ENCODE measurements at places on chromosomes 13 and 19.
A peak's percentile ranks its signal among the peaks of the same experiment; 100 is the strongest.

GRCh38 chr19:16379521-16380313, 55.1 kb downstream of the KLF2 start:
- DNase-seq, result no peak

GRCh38 chr13:29791997-29792780, 58.2 kb downstream of the UBL3 start:
- DNase-seq, result no peak

- no peak for DNase-seq
Measured at GRCh38 chr13:20125783-20126165, 35.1 kb downstream of the GJA3 start.

DNA sequence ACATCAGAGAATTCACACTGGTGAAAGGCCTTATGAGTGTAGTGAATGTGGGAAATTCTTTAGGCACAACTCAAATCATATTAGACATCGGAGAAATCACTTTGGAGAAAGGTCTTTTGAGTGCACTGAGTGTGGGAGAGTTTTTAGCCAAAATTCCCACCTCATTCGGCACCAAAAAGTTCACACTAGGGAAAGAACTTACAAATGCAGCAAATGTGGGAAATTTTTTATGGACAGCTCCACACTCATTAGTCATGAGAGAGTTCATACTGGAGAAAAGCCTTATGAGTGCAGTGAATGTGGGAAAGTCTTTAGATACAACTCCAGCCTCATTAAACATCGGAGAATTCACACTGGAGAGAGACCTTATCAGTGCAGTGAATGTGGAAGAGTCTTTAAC, 10.1 kb downstream of the ZNF17 start:
- DNase-seq, result no peak

- DNase-seq, result peak; percentile 97
Measured at GRCh38 chr19:33176670-33177416, 17.3 kb upstream of the LRP3 start.

GRCh38 chr19:17860331-17860992, 752 bp downstream of the RPL18A start:
- no peak for DNase-seq

DNA sequence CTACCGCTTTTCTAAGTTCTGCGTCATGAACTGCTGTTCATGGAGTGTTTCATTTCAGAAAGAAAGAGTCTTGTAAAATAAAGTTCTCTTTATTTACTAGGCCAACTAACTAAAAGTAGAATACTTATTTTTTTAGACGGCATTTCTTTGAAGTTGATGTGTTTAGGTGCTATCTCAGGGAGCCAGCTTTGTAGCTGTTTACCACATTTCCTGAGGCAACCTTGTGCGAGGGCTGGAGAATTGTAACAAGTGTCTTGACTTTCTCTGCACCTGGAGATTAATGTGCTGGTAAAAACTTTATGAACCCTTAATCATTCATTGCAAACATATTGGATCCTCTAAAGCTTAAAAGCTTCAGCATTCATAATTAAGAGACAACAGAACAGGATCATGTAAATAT, 229.3 kb downstream of the GPC6 start:
- DNase-seq, result no peak

DNA sequence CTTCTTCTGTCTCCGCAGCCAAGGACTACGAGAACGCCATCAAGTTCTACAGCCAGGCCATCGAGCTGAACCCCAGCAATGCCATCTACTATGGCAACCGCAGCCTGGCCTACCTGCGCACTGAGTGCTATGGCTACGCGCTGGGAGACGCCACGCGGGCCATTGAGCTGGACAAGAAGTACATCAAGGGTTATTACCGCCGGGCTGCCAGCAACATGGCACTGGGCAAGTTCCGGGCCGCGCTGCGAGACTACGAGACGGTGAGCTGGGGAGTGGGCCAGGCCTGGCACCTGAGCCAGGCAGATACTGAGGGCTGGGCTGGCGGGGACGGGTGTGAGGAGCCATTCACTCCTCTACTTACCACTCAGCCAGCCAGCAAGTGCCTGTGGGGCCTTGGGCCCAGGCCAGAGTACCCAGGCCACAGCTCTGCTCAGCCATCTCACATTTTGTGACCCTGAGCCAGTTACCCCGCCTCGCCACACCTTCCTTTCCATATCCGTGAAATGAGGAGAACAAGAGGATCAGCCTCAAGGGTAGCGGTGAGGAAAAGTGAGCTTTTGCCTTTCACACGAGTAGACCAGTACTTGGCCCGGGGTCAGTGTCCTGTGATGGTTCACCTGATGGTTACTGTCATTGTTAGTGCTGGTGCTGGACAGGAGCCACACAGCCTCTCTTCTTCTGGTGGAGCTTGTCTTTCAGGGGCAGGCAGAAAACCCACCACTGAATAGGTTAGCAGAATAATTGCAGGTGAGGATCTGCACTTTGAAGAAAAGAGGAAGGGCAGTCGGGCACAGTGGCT, 7.0 kb downstream of the PPP5C start:
- no peak for DNase-seq

DNA sequence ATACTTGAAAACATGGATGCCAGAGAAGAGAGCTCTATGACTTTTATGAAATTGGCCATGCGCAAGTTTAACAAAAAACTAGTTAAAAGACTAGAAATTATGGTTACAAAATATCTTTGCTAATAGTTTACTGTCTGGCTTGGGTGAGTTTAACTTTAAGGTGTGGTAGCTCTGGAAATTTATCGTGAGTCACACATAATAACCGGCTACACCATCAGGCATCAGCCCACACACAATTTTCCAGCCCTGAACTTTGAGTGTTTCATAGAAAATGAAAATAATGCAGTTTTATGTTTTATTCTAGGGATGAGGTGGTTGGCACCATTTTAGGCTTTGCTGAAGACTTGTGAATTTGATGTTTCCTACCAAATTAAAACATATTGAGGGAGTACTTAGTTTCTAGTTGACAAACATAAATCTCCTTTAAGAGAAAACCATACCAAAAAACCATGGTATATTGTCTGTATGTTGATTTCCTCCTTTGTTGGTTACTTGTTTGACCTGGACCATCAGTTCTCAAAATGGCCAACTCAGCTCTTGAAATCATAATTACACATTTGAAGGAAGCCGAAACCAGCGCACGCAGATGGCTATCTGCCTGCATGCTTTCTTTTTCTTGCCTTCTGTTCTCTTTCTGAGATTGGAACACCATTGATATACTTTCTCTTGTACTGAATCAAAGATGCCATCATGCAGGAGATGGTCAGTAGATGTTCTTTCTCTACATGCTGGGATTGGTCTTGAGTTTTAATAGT, 125.1 kb downstream of the AKAP11 start:
- DNase-seq, result no peak

GRCh38 chr19:1941146-1942077, at the start of gene CSNK1G2:
Gene CSNK1G2, plus strand, starts transcription at chr19:1941172. Its CDS starts 28,601 bp downstream, at chr19:1969773.
- DNase-seq, result no peak

- no peak for DNase-seq
Measured at GRCh38 chr19:24060687-24061356, 26.2 kb upstream of the ZNF254 start.

- DNase-seq, result no peak
Measured at GRCh38 chr13:24997367-24997967, 98.5 kb upstream of the PABPC3 start.

GRCh38 chr19:47133021-47133471, 2.4 kb downstream of the SAE1 start:
- no peak for DNase-seq

DNA sequence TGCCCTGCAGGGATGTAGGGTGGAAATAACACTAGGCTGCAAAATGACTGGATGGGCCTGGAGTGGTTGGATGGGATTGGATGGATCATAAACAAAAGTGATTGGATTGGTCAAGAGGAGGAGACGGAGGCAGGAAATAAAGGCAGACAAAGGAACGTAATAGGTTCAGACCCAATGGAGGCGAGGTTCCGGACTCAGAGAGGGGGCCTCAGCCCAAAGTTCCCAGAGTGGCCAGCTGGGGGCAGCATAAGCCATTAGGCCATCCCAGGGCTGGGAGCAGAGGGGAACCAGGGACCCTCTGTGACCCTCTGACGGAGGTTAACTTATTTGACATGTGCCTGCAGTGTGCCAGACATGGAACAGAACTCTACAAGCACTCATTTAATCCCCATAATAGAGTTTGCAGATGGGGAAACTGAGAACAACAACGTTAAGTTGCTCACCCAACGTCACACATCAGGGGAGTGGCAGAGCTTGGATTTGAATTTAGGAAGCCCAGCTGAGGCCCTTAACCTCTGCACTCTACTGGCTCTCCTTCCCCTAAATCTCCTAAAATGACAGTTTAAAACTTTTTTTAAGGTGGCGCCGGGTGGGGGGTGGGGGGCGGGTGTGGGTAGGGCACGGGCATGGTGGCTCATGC, 15.3 kb upstream of the MAP1S start:
- DNase-seq, result no peak

- DNase-seq, result no peak
Measured at GRCh38 chr13:66781241-66781640, 448.9 kb downstream of the PCDH9 start.

GRCh38 chr13:75312884-75313520, 169.0 kb downstream of the TBC1D4 start:
- DNase-seq, result no peak

- DNase-seq, result peak; percentile 77
Measured at GRCh38 chr19:28990522-28990921, 222.4 kb downstream of the UQCRFS1 start.

DNA sequence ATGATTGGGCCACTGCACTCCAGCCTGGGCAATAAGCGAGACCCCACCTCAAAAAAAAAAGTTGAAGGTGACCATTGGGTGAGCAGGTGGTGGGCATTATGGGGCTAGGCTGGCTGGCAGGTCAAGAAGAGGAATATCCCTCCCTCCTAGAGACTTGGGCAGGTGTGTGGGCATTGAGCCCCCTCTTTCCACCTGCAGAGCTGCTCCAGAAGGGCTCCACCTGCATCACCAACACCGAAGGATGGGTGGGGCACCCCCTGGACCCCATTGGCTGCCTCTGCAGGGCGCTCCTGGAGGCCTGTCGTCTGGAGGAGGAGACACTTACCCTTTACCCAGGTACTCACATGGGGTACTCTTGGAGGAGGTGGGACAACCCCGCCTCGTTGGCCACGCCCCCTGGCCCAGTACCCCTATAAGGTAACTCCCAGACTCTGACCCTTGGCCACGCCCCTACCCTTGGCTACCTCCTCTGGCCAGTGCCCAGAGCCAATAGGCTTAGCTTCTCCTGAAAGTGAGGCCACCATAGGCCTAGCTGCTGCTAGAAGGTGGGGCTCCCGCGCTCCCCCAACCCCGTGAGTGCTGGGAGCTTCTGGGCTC, 21.9 kb downstream of the ZSWIM4 start:
- no peak for DNase-seq

- DNase-seq, result no peak
Measured at GRCh38 chr13:38412266-38412665, 62.6 kb downstream of the UFM1 start.

DNA sequence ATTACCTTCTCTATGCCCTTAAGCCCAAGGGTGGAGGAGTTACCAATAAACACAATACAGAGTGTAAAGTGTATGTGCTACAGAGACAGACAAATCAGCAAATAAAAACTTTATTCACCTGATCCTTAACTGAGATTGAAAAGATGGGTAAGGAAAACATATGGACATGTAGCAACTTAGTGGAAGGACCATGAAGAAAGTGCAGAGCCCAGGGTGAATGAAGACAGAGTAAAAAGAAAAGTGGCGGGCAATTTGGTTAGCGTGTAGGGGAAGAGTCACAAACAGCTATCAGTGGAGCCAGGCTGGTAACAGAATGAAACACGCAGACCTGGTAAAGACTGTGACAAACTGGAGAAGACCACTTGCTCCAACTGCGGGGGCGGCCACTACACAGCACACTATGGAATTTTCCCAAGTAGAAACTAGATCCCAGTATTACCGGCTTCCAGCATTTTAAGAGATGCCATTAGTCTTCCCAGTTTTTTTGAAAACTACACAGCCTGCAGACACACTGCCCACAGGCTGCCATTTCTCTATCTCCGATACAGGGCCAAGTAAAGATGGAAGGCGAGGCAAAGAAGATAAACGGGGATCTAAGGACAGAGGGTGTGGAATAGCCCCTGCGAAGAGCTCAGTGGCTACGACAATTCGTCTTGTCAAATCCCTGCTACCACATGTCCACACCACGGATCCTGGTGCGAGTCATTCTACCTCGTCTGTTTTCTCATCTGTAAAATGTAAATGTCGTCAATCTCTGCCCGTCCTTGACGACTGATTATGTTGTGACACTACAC, 1.2 kb downstream of the UQCRFS1 start:
- peak; percentile 14 for DNase-seq

DNA sequence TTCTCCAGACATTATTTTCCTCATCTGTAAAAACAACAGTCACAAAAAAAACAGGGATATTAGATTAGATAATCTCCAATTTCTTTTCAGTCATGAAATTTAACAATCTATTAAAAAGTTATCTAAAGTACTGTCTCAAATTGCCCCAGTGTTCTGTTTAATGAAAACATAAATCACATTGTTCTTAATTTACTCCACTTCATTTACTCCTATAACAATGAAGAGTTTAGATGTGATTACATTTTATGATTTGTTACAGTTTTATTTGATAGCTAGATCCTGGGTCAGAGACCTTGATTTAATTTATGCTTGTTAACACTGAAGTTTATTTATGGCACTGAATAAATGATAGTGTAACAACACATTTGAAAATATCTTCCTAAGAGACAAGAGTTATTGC, 230.2 kb upstream of the TRPC4 start:
- DNase-seq, result no peak

- DNase-seq, result no peak
Measured at GRCh38 chr19:14370169-14370939, 10.9 kb upstream of the ADGRE5 start.

DNA sequence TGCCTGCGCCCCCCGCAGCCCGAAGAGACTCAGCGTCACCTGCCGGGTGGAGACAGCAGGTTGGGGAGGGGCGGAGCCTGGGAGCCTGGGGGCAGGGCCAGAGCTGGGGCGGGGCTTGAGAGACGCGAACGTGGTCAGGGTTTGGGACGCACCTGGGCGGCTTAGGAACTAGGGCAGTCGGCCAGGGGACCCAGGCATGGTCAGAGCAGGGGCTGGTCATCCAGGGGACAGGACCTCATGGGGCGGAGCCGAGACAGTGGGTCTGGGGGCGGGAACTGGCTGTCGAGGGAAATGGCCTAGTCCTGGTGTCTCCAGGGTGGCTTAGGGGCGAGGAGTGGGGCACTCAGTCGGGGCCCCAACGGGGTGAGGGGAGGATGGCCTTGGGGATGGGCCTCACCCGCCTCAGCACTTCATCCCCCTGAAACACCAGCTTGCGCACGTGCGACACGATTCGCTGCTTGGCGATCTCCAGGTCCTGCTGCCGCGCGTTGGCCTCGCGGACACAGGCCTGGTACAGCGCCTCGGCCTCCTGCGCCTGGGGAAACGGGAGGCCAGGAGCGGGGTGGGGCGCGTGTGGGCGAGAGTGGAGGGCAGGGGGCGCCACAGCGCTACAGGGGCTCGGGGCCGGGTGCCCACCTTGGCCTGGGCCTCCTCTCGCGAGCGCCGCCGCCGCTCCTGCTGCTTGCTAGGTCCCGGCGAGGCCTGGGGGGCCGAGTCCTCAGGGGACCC, 5.8 kb downstream of the GMIP start:
- DNase-seq, result no peak

Data from left kidney (tissue), 8 donors.